ENCODE measurements at places on chromosomes 2 and 18.
A peak's percentile ranks its signal among the peaks of the same experiment; 100 is the strongest.

- DNase-seq, result no peak
Measured at GRCh38 chr18:27214831-27215230, 29.7 kb upstream of the CHST9 start.

GRCh38 chr2:11774600-11774999 lies 28.2 kb downstream of the LPIN1 start:
- no peak for DNase-seq

- DNase-seq, result no peak
Measured at GRCh38 chr2:95289253-95289652, 7.9 kb upstream of the KCNIP3 start.

DNA sequence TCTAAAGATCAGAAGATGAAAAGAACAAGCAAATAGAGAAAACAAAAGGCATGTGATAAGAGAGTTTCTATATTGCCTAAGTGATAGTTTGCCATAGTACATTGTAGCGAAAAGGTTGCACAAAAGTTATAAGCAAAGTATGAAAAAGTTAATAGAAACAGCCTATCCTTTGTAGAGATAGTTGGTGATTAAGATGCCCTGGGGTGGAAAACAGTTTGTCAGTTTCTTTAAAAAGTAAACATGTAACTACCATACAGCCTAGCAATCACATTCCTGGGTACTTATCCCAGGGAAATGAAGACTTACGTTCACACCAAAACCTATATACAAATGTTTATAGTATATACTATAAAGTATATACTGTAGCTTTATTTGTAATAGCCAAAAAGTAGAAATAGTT lies 16.9 kb upstream of the DAPL1 start:
- DNase-seq, result no peak

- DNase-seq, result no peak
Measured at GRCh38 chr18:75464356-75464755, 36.9 kb upstream of the SMIM21 start.

DNA sequence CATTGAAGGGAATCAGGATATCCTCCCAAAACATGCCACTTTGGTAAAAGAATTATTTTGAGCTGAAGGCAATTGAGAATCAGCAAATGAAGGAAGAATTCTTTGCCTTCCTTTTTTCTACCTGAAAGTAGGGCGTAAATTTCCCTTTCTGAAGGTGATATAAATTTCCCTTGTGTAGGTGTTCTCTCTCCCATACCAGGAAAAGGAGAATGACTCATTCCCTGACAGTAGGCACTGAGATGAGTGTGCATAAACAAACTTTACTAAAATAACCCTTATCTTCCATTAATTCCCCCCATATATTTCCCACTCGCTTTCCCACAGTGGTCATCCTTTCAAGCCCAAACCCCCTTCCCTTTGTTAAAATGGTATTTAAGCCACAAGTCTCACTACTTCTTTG lies 1339.0 kb downstream of the LRP1B start:
- no peak for DNase-seq

- DNase-seq, result no peak
Measured at GRCh38 chr2:154960802-154961583, 262.5 kb downstream of the KCNJ3 start.

- DNase-seq, result no peak
Measured at GRCh38 chr18:40413160-40413559, 1541.9 kb upstream of the PIK3C3 start.

DNA sequence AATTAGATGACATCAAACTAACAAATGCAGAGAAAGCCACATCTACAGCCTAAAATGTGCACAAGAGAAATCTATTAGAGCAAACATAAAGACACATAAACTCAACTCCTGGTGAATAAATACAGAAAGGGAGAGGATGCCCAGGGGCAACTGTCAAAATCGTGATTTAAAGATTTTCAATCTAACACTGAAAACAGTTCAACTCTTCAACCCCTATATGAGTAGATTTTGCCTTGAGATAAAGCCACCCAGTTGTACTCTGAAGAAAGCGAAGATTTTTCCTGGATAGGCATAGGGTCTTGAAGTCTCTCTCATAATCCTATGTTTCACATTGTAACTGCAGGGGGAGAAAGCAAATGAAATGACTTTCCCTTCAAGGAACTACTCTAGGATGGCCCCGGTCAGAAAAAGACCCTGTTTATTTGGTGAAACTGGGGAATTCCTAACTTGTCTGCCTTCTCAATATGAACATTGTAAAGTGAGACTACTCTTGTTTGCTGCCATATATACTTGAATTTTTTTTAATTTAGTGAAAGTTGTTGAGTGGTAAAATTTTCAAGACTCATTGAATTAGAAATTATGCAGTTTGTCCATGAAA lies 226.7 kb downstream of the ERBB4 start:
- DNase-seq, result no peak

- DNase-seq, result peak; percentile 30
Measured at GRCh38 chr2:148674063-148675020, 29.8 kb downstream of the EPC2 start.

DNA sequence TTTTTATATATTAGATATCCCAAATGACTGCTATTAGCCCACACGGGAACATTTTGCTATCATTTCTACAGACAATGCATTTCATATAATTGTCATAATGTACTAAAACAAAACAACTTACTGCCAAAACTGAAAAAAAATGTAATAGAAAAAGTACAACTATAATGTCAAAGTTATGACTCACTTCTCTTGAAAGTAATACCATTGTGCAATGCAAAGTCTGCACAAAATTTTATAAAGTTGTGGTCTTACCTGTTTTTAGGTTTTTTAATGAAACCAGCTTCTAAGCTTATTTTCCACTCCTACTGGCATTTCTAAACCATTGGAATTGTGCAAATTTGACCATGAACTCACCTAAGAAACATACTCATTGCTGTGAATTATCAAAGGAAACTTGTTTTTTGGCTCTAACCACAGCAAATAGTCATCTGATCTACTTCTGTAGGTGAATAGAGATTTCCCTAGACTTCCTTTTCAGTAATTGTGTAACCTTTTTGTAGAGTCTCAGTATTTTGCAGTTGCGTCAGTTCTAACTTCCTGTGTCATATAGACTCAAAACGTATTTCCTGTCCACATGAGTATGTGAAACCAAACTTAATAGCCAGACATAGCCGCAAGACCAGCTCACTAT lies 31.9 kb upstream of the TFPI start:
- no peak for DNase-seq

GRCh38 chr2:70569559-70569958 lies 15.9 kb upstream of the TGFA start:
- DNase-seq, result no peak

DNA sequence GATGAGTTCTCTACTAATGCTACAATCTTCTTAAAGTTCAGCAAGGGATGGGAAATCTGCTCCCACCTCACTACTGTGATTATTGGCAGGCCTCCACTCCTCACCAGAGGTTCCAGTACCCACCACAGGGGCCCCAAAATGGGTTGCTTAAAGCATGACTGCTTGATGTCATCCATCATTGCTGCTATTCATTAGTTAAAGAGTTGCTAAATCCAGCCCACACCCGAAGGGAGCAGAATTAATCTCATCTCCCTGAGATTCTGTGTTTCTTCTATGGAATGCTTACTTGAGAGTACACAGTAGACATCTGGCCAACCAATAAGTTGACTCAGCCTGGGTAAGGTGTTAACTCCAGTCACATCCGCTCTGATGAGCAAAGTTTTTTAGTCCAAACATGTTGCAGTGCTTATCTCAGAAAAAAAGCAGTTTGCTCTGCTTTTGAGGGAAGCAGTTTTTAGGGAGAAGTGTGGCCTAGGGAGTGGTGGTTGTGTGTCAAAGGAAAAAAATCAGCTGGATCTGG lies 690.2 kb upstream of the POU3F3 start:
- DNase-seq, result no peak

GRCh38 chr2:10370390-10370789 lies 67.7 kb downstream of the HPCAL1 start:
- DNase-seq, result no peak

DNA sequence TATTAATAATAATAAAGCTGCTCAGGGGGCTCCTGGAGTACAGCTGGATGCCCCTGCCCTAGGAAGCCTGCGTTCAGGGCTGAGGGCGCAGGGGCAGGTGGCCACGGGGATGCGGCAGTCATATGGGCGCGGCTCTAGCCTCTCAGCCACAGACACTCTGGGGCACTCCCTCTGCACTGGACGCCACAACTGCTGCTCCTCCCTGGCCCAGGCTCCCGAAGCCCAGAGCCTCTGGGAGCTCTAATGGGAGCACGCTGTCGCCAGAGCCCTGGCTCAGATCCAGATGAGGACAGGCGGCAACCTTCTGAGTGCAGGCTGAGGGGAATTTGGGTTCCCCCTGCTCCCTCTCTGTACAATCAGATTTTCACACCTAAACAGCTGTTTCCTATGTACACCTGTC lies 93.6 kb downstream of the MTCL1 start:
- no peak for DNase-seq

- no peak for DNase-seq
Measured at GRCh38 chr2:207290833-207291624, 125.3 kb upstream of the KLF7 start.

DNA sequence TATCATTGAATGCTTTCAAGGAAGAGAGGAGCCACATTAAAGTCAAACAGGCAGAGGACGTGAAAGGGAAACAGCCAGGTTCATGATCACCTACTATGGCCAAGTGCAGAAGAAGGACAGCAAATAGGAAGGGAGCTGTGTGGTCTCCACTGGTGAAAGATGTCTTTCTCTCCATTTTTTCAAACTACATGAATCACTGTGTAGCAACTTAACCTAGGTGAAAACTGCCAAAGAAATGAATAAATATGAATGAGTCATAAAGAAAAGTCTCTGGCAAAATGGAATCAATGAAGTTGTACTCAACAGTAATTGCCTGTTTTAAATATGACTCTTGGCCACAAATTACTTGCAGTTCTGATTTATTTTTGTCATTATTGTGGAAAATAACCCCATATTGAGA lies 452.6 kb upstream of the PKDCC start:
- DNase-seq, result no peak

DNA sequence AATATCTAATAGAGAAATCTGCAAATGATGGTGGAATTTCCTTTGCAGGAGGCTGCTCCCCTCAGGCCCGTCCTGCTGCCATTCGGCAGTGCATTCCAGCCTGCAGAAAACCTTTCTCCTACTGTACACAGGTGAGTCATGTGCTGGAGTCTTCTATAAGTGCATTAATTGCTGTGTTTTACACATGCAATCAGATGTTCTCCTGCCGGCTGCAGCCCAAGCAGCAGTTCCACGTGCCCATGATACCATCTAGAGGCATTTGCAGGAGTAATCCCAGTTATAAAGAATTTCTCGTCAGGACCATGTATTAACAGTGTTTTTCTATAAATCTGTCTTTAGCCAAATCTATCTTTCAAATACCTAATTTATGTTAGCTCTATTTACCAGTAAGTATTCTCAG lies 304.7 kb upstream of the HNMT start:
- no peak for DNase-seq

- DNase-seq, result no peak
Measured at GRCh38 chr18:68840554-68841263, 42.8 kb downstream of the CCDC102B start.

DNA sequence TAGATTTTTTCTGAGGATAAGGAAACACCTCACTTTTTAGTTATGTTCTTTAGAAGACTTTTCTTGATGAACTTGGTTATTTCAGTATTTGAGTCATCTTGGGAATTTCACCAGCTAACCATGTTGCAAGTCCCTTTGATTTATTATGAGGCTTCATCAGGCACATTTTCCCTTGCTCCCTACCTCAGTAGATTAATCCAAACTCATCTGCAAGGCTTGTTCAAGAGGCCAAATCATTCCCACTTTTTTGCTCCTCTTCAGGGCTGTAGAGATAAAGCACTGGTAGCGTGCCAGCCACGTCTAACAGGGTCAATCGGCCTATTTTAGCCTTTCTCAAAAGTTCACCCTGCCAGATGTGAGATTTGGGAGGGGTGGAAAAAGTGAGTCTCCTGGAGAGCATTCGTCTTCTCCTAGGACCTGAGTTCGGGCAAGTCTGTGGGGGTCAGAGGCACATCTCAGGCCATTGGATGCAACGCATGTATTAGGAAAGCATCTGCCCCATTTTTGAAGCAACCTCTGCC lies 120.3 kb downstream of the RDH14 start:
- DNase-seq, result no peak

DNA sequence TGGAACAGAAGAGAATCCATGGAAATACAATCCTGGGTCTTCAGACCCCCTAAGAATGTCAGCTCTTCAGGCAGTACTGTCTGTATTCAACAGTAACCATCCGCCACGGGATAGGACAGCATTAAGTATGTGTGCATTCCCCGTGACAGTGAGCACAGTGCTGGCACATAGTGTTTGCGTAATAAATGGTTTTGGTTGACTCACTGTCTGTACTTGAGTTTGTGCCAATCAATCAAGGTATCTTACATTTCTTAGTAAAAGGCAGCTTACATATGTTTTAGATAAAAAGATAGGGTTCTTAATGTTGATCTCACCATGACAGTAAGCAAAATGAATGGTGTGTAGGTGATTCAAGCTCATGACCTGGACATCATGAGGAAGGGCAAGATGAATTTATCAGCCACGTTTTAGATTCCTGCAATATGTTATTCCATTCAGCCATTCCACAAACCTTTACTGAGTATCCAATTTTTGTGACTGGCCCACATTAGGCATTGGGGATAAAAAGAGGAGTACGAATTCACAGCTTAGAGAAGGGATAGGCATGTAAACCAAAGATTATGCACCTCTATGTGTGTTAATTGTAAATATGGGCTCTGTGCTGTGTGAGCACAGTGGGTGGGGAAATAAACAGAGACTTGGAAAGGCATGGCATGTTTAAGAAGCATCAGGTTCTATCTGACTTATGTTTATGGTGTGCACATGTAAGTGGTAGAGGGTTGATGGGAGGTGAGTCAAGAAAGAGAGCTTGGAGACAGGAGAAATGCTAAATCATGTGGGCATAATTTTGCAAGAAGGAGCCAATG lies 258.8 kb downstream of the SLC8A1 start:
- DNase-seq, result no peak

DNA sequence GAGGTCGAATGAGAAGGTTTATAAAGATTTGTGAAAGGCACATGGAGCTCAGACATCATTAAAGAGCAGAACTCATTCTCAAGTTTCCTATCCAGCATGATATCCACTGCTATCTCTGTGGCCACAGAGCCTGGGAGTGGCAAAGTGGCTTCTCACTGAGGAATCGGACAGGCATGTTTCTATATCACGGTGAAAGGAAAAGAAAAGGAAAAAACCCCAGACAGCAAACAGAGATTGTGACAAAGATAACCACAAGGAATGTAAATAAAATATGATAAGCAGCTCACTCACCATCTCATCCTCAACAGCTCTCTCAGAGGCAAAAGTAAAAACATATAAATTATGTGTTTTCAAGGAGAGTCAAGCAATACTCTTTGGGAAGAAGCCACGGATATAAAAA lies 2.5 kb downstream of the PID1 start:
- DNase-seq, result no peak

- DNase-seq, result no peak
Measured at GRCh38 chr2:191366199-191366598, 121.0 kb downstream of the MYO1B start.

- DNase-seq, result no peak
Measured at GRCh38 chr2:75716406-75716805, 5.7 kb upstream of the GCFC2 start.

- no peak for DNase-seq
Measured at GRCh38 chr2:120371969-120372625, 26.2 kb downstream of the INHBB start.

GRCh38 chr2:43818761-43819160 lies 19.9 kb downstream of the ABCG5 start:
- no peak for DNase-seq

Data from memory B cell (primary cell).